AG04450 (cell line): ENCODE measurements at places on chromosomes 4 and X.

DNA sequence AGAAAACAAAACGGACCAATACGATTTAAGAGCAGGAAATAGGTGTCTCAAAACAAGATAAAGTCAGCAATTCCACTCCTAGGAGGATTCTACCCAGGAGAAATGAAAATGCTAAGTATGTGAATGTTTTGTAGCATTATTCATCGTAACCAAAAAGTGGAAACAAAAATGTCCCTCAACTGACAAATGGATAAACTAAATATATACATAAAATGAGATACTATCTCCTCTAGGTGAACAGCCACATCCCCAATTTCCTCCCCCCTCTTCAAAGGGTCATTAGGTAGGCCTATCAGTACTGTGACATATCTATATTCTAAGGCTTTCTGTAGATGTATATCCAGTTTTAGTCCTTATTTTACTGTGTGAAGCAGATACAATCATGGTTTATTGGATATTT lies 18.0 kb downstream of the DDX3X start:
- DNase-seq: no peak

GRCh38 chr4:107650251-107650650 lies 69.8 kb downstream of the PAPSS1 start:
- DNase-seq: no peak

- no peak for DNase-seq
Observed at GRCh38 chrX:80766916-80767315, 42.8 kb downstream of the BRWD3 start.

DNA sequence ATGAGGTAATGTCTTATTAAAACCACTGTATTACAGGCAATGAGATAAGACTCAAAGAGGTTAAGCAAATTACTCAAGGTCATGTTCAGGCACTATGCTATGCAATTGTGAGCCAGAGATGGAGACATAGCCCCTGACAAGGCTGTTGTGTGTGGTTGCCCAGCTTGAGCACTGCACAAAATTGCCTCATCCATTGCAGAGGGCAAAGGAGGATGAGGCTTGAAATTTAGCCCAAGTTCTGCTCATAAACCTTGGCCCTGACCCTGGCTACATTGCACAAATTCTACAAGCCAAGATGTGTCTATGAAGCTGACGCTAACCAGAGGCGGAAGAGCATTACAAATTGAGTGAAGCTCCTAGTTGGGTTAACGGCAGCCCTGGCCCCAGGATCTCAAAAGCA lies 65.6 kb upstream of the PGM2 start:
- no peak for DNase-seq

- DNase-seq: no peak
Observed at GRCh38 chrX:132671229-132671641, 182.4 kb upstream of the MBNL3 start.

- no peak for DNase-seq
Observed at GRCh38 chrX:50799531-50799961, 14.4 kb downstream of the SHROOM4 start.

DNA sequence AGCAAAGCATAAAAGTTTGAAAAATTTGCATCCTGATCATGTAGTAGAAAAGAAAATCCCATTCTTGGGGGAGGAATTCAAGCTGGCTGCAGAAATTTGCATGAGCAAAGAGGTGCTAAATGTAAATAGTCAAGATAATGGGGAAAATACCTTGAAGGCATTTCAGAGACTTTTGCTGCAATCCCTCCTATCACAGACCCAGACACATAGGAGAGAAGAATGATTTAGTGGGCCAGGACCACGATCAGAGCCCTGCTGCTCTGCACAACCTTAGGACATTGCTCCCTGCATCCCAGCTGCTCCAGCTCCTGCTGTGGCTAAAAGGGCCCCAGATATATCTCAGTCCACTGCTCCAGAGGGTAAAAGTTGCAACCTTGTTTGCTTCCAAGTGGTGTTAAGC lies 1439.7 kb upstream of the AGA start:
- no peak for DNase-seq

DNA sequence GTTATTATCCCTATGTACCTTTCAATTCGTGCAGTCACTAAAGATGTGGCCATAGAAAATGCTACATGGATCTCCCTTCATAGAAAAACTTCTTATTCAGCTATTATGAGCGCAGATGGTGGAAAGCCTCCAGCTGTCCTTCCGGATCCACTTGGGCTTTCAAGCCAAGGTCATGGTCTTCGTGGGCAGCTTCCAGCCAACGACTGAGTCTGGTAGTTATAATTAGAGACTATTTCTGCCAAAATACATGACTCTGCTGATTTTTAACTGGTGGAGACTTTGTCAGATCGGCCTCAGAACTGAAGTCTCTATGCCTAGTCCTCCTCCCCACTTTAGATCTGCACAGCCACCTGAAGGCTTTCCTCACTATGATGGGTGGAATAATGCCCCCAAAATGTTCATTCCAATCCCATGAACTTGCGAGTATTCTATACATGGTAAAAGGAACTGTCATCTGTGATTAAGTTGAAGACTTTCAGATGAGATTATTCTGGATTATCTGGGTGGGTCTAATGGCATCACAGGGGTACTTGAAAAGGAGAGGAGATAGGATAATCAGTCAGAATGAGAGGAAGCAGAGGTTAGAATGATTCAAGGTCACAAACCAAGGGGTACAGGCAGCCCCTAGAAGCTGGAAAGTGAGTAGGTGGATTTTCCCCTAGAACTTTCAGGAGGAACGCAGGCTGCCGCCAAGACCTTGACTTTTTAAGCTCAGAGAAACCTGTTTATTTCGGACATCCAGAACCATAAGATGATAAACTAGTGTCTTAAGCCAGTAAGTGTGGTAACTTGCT lies 171.1 kb upstream of the CXCL13 start:
- no peak for DNase-seq

DNA sequence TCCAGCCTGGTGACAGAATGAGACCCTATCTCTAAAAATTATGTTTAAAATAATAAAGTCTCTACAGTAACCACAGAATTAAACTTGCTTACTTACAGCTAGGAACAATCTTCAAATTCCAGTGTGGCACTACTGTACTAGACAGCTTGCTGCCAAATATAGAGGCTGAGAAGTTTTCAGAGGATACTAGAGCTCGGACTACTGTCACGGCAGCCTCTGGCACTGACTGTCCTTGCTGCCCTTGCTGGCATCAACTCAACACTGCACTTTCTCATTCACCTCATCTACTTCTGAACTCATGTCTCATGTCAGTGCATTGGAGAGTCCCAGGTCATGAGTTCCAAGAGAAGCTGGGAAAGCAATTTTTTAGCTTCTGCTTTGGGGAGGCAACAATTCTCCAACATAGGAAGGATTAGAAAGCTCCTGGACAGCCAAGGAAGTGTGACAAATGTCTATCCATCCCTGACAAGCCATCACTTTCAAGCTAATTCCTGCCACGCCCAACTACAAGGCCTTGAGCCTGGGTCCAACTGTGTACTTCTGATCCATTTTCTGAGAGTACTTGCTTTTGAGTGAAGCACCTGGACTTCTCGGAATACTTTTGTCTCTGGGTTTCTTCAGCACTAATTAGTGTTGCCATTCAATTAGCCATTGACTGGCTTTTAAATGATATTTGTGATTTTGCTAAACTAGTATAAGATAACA lies 98.6 kb upstream of the NR3C2 start:
- DNase-seq: no peak

DNA sequence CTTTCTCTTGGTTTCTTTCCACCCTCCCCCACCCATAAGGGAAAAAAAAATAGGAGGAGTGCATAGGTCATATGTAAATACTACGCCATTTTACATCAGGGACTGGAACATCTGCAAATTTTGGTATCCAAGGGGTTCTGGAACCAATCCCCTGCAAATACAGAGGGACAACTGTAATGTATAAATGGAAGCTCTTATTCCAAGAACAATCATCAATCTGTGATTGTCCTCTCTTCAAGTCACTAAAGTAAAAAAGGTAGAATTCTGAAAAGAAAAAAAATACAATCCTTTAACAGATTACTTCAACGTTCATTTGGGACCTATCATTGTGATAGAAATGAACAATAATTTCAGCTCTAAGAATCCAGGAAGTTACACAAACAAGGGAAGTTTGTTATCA lies 13.6 kb downstream of the PPA2 start:
- no peak for DNase-seq

GRCh38 chrX:43998374-43998773 lies 25.2 kb upstream of the NDP start:
- DNase-seq: no peak

GRCh38 chr4:187780070-187780469 lies 215.5 kb upstream of the ZFP42 start:
- DNase-seq: no peak

GRCh38 chr4:33685939-33686338 lies 2558.4 kb downstream of the ARAP2 start:
- no peak for DNase-seq

GRCh38 chr4:101596781-101597552 lies 193.6 kb upstream of the BANK1 start:
- no peak for DNase-seq

- no peak for DNase-seq
Observed at GRCh38 chr4:183747931-183748670, 89.0 kb downstream of the TRAPPC11 start.
